Gastrocnemius medialis (tissue), 4 donors: ENCODE measurements at places on chromosomes 5 and 9. TPM values are rescaled to one million over a fixed set of nuclear protein-coding genes. Genes with fewer than 3 reads are reported as not detected.

Gene IFNA13
- total RNA-seq = not detected

DNA sequence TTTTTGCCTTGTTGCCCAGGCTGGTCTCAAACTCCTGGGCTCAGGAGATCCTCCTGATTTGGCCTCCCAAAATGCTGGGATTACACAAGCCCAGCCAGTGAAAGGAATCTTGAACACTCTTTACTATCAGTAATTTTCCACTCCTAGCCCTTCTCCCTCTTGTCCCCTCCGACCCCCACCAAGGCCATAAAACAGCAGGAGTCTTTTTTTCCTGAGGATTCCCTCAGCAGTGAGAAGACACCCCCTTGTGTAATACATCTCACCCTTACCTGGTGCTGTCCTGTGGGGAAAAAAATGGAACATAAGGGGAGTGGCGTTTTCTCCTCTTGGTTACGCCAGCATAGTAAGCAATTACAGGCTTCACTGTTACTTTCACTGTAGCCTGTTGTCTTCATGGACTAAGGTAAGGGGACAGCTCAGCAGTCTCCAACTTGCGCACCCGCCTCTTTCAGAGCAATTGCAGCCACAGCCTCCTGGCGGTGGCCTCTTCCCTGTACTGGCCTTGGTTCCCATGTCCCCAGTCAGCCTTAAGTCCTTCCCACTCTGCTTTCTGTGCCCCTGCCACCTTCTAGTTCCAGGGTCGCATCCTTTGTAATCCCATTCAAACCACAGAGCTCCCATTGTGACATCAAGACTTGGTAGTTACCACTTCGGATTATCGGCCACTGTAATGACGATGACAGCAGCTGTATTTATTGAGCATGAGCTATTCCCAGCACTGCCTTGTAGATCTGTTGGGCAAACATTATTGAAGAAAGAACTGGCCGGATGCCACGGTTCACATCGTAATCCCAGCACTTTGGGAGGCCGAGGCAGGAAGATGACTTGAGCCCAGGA is 10.0 kb downstream of the NAIF1 start:
- DNase-seq = no peak

DNA sequence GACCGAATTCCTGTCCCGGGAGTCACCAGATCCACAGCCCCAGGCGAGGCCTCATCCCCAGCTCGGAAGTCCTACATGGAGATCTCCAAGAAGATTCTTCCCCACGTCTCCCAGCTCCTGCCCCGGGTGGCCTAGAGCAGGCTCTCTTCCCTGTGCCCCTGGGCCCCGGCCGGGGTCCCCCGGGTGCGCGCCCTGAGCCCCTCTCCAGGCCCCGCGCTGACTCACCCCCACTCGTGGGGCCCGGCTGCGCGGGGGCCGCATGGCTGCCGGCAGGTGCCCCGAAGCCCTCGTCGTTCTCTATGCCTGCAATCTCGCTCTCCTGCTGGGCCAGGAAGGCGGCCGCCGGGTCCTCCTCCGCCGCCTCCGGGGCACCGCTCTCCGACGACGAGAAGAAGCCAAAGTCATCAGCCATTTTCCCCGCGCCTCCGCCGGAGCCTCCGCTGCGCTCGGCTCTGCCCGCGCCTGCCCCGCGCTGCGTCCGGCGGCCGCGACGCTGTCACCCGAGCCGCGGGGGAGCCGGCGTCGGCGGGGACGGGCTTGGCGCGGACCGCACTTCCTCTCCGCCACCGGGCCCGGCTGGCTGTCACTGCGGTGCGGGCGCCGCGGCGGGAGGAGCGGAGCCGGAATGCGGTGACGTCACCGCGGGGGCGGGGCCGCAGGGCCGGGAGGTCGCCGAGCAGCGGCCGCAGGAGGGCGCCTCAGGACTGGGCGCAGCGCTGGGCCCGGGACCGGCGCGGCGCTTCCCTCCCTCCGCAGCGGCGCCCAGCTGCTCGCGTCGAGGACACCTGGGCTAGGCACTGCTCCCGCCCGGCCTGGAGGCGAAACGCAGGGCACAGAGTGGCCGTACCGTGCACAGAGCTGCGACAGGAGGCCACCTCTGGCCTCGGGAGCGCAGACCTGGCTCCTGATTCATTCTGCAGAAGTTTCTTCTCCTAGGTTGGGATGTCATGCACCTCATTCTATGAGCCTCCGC is at the start of gene CLTB:
Gene CLTB, minus strand, starts transcription at position 588 of the 973 bp plus-strand sequence. Its CDS starts 176 bp downstream, at position 412.
- DNase-seq = peak; percentile 89

GRCh38 chr5:142589720-142590119 is 96.2 kb downstream of the FGF1 start:
- DNase-seq = no peak

- DNase-seq = no peak
Measured at GRCh38 chr5:58875599-58875998, 292.7 kb downstream of the RAB3C start.

- DNase-seq = peak; percentile 40
Measured at GRCh38 chr5:154072414-154073171, 33.8 kb downstream of the MFAP3 start.

DNA sequence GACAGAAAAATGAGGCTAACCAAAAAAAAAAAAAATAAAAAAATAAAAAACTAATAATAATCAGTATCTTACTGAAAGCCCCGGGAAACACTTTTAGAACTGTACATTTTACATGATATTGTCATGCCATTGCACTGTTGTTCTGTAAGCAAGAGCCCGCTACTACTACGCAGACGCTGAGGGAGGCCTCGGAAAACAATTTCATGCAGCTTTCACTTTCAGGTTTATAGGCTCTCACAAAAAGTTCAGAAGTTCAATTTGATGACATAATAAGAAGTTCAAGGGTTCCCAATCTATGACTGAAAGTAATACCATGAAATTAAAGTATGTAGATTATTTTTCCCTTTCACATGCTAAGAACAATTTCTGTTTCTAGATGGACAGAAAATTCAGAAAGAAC is 318.3 kb upstream of the ITGA1 start:
- DNase-seq = no peak

- no peak for DNase-seq
Measured at GRCh38 chr5:73176250-73176649, 3.3 kb downstream of the TMEM174 start.

Gene PCDHGA10
- 0.80 TPM for total RNA-seq

DNA sequence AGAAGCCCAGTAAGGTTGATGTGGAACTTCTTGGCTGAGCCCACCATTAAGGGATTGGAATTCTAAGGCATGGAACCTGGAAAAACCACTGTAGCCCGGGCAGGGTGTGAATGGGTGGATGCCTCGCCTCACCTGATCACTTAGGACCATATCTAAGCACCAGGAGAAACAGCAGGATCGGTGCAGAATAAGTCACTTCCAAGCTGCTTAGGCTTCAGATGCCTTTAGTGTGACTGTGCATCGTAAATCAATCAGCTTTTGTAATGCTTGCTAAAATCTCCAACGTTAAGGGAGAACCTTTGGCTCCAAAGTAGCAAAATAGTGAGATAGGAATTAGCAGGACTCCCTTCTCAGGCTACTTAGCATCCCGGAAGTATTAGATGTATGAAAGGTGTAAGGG is 103.9 kb upstream of the MEGF10 start:
- DNase-seq = no peak

Gene GRIN3A
- total RNA-seq = not detected

Gene PCDHGB1
- 0.20 TPM for total RNA-seq

- no peak for DNase-seq
Measured at GRCh38 chr9:114081441-114082016, 3.4 kb upstream of the AMBP start.

DNA sequence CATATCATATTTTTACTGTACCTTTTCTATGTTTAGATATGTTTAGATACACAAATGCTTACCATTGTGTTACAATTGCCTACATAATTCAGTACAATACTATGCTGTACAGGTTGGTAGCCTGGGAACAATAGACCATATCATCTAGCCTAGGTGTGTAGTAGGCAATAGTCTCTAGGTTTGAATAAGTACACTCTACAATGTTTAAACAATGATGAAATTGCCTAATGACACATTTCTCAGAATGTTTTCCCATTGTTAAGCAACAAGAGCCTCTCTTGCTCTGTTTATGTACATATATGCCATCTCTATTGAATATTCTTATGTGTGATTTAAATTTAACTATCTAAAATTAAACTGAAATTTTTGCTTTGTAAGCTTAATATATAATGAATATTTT is 209.6 kb upstream of the ST8SIA4 start:
- no peak for DNase-seq
